NCI-H69 (cell line): ENCODE measurements at places on chromosomes 7 and 10.

- DNase-seq, result peak; percentile 35
Observed at GRCh38 chr7:115838829-115839228, 191.7 kb downstream of the TFEC start.

- DNase-seq, result peak; percentile 82
Observed at GRCh38 chr10:80196270-80196949, 8.9 kb downstream of the ANXA11 start.

- DNase-seq, result no peak
Observed at GRCh38 chr10:99698504-99699080, 33.3 kb downstream of the COX15 start.

GRCh38 chr10:118682533-118682932 lies 72.2 kb downstream of the CACUL1 start:
- DNase-seq, result no peak

- DNase-seq, result peak; percentile 33
Observed at GRCh38 chr10:87771871-87772500, 46.0 kb downstream of the ATAD1 start.

- DNase-seq, result no peak
Observed at GRCh38 chr7:71220210-71220695, 88.3 kb downstream of the GALNT17 start.

GRCh38 chr10:71201849-71202248 lies 10.5 kb upstream of the UNC5B start:
- no peak for DNase-seq

DNA sequence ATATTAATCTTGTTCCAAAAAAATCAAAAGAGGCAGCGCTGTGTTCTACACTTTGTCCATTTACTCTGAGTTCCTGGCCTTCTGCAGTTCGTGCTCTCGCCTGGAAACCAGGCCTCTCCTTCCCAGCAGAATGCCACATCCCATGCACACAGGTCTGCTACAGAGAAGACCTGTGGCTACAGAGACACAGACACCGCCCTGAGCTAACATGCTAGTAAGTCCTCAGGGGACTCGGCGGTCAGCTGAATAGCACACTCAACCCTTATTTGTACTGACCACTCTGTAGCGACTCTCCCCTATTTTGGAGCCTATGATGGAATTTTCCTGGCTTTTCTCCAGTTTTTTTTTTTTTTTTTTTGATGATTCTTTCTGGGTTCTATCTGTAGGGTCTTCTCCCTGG lies 12.8 kb downstream of the CREB3L2 start:
- no peak for DNase-seq

GRCh38 chr10:104218751-104219150 lies 13.4 kb downstream of the CFAP43 start:
- no peak for DNase-seq

GRCh38 chr10:13104697-13105096 lies 4.7 kb downstream of the OPTN start:
- no peak for DNase-seq

DNA sequence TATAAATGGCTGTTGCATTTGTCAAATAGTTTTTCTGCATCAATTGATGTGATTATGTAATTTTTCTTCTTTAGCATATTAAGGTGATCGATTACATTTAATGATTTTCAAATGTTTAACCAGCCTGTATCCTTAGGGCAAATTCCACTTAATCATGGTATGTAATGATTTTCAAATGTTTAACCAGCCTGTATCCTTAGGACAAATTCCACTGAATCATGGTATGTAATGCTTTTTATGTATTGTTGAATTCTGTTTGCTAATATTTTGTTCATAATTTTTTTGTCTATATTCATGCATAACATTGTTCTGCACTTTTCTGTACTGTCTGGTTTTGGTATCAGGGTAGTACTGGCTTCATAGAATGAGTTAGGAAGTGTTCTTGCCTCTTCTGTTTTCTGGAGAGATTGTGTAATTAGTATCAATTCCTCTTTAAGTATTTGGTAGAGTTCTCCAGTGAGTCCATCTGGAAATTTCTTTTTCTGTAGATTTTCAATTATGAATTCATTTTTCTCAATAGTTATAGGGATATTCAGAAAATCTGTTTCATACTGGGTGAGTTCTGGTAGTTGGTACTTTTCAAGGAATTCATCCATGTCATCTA lies 393.2 kb upstream of the FOXK1 start:
- peak; percentile 19 for DNase-seq

DNA sequence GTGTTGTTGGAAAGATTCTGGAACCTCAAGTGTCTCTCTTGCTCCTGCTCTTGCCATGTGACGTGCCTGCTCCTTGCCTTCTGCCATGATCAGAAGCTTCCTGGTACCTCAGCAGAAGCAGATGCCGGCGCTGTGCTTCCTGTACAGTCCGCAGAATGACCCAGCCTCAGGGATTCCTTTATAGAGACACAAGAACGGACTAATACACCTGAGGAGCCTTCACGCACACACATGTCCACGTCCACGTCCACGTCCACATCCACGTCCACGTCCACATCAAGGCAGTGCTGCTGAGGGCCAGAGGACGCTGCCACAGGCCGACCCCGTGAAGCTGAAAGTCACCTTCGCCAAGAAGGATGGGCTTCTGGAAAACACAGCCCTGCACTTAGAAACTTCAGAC lies 190.1 kb downstream of the MAD1L1 start:
- no peak for DNase-seq

GRCh38 chr7:28351450-28351849 lies 60.9 kb upstream of the CREB5 start:
- no peak for DNase-seq

- peak; percentile 66 for DNase-seq
Observed at GRCh38 chr10:79101560-79102497, 33.1 kb downstream of the ZMIZ1 start.

GRCh38 chr10:36437367-36437766 lies 688.0 kb upstream of the ANKRD30A start:
- no peak for DNase-seq

- DNase-seq, result peak; percentile 41
Observed at GRCh38 chr7:84175461-84175860, 19.1 kb downstream of the SEMA3A start.

- no peak for DNase-seq
Observed at GRCh38 chr10:71254834-71255549, 42.6 kb downstream of the UNC5B start.

DNA sequence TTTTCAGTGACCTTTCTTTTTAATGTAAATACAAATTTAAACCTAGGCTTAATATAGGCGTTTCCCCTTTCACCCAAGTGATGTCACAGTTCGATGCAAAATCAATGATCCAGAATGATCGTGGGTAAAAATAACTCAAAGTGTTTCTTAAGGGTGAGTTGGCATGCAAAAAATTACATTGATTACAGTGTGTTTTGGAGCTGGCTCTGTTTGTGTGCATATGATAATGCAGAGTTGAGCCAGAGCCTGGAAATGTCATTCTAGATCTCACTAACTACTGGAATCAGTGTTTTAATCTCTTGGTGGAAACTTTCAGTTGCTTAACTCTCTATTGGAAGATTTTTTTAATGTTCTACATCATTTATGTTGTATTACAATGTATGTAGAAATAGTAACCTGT lies 72.5 kb upstream of the MXI1 start:
- DNase-seq, result no peak
